ENCODE measurements at places on chromosomes 6 and 20.

- DNase-seq, result no peak
Measured at GRCh38 chr6:8064638-8065518, 689 bp upstream of the BLOC1S5 start.

DNA sequence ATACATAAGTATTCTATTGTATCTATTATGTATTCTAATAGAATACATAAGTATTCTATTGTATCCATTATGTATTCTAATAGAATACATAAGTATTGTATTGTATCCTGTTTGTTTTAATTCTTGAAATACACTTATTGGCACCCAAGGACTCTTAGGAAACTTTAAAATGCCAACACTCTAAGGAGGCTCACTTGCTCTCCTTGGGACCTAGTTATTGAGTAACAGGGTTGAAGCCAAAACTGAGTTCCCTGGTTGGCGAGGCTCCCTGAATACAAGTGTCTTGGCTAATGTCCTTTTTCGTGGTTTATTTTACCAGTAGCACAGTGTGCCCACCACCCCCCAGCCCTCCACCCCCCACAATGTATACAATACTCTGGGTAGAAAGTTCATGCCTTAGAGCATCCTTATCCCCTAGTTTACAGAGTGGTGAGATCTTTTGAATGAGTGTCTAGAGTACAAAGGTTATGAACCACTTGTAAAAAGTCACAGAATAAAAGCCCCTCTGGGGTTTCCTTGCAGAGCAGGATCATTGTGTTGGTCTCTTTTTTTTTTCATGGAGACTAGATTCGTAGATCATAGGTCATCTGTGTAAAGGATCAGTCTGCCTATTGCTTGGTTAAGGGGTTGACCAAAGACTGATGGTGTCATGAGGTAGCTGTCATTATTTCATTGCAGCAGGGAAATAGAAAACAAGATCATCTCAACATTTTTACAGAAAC, 32.5 kb upstream of the PRDM1 start:
- no peak for DNase-seq

DNA sequence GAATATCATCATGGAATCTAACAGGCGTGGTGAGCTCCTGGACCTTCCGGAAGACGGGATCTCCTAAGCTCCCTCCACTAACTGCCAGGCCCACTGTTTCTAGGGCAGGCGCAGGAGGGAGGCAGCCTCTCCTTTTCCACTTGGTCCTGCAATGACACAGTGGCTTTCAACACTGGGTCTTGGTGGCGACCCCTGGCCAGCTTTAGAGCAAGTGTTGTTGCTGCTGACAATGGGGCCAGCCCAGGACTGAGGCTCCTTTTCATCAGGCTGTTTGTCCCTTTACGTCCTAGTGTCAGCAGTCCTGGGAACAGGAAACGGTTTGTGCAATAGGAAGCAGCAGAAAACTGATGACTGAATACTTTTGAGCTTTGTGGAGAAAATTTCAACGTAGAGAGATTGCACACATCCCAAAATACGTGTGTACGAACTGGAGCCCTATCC, 9.7 kb upstream of the QKI start:
- DNase-seq, result peak; percentile 48

DNA sequence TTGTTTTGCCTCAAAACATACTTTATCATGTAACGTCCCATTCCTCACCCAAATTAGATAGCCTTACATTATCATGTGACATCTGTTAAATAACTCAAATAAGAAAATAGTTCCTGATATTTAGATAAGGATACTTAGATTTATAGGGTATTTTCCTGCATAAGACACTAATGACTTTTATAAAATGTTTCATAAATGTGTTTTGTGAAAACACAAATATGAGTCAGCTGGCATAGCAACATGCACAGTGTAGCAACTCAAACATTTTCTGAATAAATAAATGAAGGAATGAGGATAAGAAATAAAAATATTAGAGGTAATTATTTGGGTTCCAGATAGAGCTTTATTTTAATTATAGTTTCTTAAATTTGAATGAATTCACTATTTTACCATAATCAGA, 460.4 kb upstream of the PLCB4 start:
- DNase-seq, result no peak

GRCh38 chr20:944148-944547, 28.0 kb upstream of the ANGPT4 start:
- DNase-seq, result no peak

DNA sequence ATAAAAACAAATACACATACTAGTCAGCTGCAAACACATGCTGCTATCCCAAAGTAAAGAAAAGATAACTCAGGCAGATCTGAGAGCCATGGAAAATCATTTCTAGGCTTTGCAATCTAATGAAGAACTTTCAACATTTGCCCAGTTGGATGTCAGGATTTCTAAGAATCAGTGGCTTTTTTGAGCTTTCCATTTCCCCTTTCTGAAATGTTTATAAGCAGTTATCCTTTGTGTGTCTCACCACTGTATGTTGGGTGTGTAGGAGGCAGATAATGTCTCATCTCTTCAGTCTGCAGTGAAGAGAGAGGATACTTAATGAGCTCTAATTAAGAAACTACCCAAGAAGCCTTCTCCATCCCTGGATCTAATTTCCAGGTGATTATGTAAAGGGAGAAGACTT, 43.6 kb downstream of the RGS17 start:
- DNase-seq, result no peak

DNA sequence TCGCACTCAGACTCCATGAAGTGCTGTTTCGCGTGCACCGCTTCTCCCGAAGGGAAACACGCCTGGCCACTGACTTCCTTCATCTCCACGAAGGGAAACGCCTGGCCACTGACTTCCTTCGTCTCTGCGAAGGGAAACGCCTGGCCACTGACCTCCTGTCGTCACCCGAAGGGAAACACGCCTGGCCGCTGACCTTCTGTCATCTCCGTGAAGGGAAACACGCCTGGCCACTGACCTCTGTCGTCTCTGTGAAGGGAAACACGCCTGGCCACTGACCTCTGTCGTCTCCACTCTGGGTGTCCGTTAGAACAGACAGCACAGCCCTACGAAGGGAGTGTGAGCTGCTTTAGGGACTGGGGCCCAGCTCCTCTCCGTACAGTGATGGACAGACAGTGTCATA, 17.1 kb upstream of the ADRM1 start:
- DNase-seq, result no peak

GRCh38 chr6:149833651-149834050, 30.5 kb downstream of the LRP11 start:
- DNase-seq, result no peak

GRCh38 chr6:37339741-37340638, 13.8 kb upstream of the RNF8 start:
- DNase-seq, result no peak

- DNase-seq, result no peak
Measured at GRCh38 chr20:22289442-22289841, 294.9 kb downstream of the FOXA2 start.

DNA sequence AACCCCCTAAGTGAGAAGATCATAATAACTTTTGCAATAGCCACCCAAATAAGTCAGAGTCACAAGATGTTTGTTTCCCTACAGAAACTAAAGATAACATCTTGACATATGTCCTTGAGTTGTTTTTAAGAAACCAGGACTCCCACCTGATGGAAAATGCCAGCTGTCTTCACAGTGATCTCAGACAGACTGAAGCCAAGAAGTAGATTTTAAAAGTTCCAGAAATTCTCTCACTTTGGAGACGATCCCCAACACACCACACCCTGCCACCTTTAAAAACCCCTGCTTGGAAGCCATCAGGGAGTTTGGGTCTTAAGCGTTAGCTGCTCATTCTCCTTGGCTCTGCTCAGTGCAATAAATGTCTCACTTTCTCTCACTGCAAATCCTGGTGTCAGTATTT, 63.0 kb downstream of the GPR6 start:
- DNase-seq, result no peak

- DNase-seq, result no peak
Measured at GRCh38 chr6:119390247-119390793, 40.8 kb upstream of the MAN1A1 start.

DNA sequence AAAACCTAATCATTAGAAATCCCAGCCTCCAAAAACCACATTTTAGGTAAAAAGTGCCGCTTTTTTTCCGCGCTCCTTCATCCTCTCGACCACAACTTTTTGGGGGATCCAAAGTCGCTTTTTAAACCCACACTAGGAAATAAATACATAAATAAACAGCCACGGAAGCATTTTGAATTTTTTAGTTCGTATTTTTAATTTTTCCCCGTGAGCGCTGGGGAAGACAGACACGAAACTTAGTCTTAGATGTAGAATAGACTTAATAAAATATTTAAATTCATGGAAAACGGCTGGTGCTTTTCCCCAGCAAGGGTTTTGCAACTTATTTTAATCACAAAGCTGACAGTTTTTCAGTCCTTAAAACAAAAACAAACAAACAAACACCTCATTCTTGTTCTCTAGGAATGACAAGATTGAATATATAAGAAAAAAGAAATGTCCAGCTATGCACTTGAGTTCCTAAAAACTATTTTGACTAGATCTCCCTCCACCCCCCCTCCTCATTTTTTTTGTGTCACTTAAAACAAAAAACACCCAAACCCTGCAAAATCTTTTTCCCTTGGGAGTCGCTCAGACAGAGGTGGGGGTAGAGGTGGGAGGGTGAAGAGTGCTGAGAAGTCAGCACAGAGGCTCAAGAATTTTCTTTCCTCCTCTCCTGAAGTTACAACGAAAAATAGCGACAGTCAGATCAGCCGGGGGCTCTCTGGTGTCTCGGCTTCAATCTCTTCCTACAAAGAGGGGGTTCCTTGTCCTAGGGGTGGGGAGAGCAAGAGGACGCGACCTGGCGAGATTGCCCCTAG, 43.4 kb upstream of the SUPT3H start:
- DNase-seq, result peak; percentile 41

GRCh38 chr6:133157995-133158394, 83.2 kb upstream of the EYA4 start:
- no peak for DNase-seq

- DNase-seq, result no peak
Measured at GRCh38 chr6:137166247-137167098, 7.0 kb downstream of the IL22RA2 start.

DNA sequence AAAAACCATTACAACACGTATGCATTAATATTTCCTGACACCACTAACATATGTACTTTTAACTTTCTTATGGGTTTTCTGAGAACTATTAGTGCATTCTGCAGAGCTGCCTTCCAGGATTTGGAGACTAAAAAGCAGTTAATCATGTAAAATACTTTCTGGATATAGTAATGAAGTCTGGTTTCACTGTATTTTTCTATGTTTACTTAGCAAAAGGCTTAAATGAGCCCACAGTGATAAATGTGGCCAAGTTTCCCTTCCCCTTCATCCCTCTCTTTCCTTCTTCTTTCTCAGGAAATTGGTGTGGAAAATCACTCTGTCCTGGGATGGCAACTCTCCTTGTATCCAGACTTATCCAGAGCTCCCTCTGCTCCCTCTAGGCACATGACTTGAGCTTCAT, 29.7 kb upstream of the ENPP1 start:
- no peak for DNase-seq

GRCh38 chr6:113120224-113120581, 736.9 kb upstream of the MARCKS start:
- DNase-seq, result peak; percentile 69

GRCh38 chr6:166474721-166475565, 92.2 kb upstream of the MPC1 start:
- peak; percentile 17 for DNase-seq

GRCh38 chr6:124040655-124041054, 237.0 kb downstream of the NKAIN2 start:
- DNase-seq, result no peak

DNA sequence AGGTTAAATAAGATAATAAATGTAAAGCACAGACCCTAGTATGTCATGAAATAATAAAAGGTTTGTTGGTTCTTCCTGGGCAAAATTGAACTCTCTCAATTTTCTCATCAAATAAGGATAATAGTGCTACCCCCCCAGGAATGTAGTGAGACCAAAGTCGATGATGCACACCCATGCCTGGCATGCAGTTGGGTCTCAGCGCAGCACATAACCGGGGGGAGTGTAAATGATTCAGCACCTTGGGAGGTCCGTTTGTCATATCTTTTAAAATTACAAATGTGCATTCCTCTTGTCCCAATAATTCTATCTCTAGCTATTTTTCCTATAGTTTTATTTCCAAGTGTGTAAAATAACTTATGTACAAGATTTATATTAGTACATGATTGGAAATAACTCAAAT, 31.3 kb upstream of the CCDC167 start:
- DNase-seq, result no peak

- DNase-seq, result peak; percentile 63
Measured at GRCh38 chr6:159977255-159977903, 8.5 kb downstream of the IGF2R start.

- no peak for DNase-seq
Measured at GRCh38 chr6:105164418-105164817, 15.4 kb downstream of the POPDC3 start.

DNA sequence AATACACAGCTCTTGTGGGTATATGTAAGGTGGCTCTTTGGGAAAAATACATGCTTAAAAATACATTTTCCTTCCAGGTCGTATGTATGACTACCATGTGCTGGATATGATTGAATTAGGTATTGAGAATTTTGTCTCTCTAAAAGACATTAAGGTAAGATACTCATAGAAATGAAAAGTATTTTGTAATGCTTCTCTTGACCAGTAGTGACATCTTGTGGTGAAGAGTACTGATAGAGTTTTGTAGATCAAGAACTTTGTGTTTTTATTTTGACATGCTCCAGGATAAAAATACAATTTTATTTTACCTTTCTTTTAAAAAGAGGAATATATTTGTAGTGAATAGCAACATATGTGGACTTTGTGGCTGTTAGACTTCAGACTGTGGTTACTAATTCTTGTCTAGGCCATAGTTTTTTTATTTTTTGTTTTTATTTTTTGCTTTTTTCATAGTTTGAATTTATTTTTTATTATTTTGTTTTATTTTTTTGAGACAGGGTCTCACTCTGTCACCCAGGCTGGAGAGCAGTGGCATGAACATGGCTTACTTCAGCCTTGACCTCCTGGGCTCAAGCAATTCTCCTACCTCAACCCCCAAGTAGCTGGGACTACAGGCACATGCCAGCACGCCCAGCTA, 17.9 kb downstream of the RPF2 start:
- peak; percentile 40 for DNase-seq

DNA sequence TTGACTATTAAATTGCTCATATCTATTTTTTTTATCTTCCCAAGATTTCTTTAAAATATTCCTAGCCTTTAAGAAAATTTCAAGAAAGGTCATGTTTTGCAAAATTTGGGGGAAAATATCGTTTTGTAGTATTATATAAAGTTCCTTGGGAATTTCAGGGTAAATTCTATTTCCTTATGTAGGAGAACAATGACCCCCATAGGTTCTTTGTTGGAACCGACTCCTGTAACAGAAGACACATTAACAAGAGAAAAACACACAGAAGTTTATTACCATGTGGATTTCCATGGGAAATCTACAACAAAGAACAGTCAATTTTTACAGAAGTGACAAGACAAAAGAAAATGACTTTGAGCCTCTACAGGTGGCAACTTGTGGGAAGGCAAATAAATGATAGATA, 68.1 kb downstream of the ADGB start:
- no peak for DNase-seq

GRCh38 chr6:170137176-170137891, 153.5 kb downstream of the DLL1 start:
- no peak for DNase-seq

DNA sequence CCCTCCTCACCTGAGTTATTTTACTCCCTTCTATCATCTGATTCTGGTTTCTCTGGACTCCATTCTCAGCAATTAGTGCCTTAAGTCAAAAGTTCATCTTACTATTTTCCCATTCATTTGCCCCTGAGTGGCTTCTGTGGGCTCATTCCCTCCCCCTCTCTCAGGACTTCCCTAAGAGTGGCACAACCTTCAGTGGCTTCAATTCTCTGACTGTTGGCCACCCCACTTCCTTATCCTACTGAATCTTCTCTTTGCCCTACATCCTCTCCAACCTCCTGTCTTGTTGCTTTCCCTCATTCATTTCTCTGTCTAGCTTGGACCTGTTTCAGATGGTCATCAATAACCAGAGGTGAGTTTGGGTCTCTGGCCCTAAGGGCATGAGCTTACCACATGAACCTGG, 61.1 kb upstream of the GLP1R start:
- DNase-seq, result no peak
